ENCODE measurements at places on chromosomes 12 and 14. TPM values are rescaled to one million over a fixed set of nuclear protein-coding genes. Genes with fewer than 3 reads are reported as not detected.

GRCh38 chr12:64669270-64669842 is 59.1 kb downstream of the RASSF3 start:
- peaks cover 16% of the 10 kb centered on the region for H3K4me1 ChIP-seq
- no peaks in the 10 kb centered on the region for H3K36me3 ChIP-seq
- peak overlapping the region; percentile 96 for H3K27ac ChIP-seq
- H3K27me3 ChIP-seq = no peaks in the 10 kb centered on the region

GRCh38 chr14:69298131-69299071 is 38.4 kb downstream of the GALNT16 start:
- H3K27ac ChIP-seq = no peak overlapping the region
- no peak overlapping the region for H3K4me3 ChIP-seq
- H3K4me1 ChIP-seq = no peaks in the 10 kb centered on the region
- no peaks in the 10 kb centered on the region for H3K36me3 ChIP-seq
- H3K27me3 ChIP-seq = no peaks in the 10 kb centered on the region

DNA sequence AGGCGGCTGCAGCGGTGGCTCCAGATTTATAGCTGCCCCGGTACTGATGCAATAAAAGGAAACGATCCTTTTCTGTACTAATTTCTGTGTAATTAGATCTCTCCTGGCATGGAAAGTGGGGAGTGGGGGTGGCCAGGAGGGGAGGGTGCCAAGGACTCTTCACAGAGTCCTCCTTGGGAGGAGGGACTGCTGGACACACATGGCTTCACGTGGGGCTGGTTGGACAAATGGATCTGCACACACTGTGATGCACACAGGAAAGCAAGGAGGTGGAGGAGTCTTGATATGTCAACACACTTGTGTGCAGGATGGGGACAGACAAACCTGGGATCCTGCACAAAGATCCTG is 23.8 kb upstream of the ATP5MC2 start:
- no peak overlapping the region for H3K27ac ChIP-seq
- H3K36me3 ChIP-seq = no peaks in the 10 kb centered on the region
- H3K4me3 ChIP-seq = no peak overlapping the region
- DNase-seq = no peak
- no peaks in the 10 kb centered on the region for H3K4me1 ChIP-seq
- no peaks in the 10 kb centered on the region for H3K27me3 ChIP-seq

DNA sequence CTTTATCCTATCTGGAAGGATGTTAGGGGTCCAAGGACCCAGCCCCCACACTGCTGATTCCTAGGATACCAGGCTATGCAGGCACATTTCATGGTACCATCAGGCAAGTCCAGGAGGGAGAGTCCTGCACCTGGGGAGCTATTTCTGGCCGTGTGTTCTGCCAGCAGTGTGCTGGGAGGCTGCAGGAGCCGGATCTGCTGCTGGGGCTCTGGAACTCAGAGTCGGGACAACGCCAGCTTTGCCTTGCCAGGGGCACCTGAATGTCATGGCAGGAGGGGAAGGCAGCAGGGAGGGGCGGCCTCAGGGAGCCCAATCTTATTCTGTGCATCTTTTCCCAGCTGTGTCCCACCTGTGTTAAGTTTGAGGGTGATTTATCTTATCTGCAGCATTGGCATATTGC is 17.8 kb downstream of the SRRM4 start:
- H3K36me3 ChIP-seq = no peaks in the 10 kb centered on the region
- H3K27ac ChIP-seq = no peak overlapping the region
- no peak overlapping the region for H3K4me3 ChIP-seq
- no peaks in the 10 kb centered on the region for H3K27me3 ChIP-seq
- no peak for DNase-seq
- no peaks in the 10 kb centered on the region for H3K4me1 ChIP-seq

DNA sequence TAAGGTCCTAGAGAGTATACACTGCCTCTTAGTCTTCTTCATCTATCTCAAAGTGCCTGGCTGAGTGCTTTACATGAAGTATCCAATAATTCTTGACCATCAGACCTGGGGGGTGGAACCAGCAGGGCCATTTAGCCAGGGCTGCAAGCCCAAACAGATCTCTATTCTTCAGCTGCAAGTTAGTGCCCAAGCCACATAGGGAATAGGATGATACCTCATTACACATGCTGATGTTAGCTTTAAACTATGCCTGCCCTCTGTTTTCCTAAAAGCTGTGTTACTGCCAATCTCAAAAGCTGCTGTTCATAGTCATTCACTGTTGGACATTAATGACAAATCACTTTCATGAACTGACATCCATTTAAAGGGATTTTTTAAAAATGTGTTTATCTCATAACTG is 16.7 kb upstream of the IFNG start:
- H3K27me3 ChIP-seq = no peaks in the 10 kb centered on the region
- H3K4me1 ChIP-seq = no peaks in the 10 kb centered on the region
- no peak overlapping the region for H3K27ac ChIP-seq
- no peak for DNase-seq

GRCh38 chr12:1778911-1779310 is 41.5 kb upstream of the LRTM2 start:
- no peak overlapping the region for H3K4me3 ChIP-seq
- H3K27me3 ChIP-seq = no peaks in the 10 kb centered on the region
- DNase-seq = no peak

The FAM90A1 gene
- 0.32 TPM for total RNA-seq
